ENCODE measurements at places on chromosomes 7 and 10.

GRCh38 chr7:148856891-148857290, 27.2 kb downstream of the EZH2 start:
- no peak for DNase-seq

DNA sequence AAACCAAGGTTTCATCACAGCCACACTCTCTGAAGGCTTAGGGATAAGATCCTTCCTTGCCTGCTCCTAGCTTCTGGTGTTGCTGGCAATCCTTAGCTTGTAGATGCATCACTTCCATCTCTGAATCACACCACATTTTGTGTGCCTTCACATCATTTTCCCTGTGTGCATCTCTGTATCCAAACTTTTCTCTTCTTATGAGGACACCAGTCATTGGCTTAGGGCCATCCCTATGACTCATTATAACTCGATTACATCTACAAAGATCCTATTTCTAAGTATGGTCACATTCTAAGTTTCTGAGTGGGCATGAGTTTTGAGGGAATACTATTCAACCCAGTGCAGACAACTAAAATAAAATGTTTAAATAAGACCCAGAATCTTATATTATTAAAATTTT, 121.7 kb downstream of the C7orf25 start:
- DNase-seq = no peak

- DNase-seq = no peak
Observed at GRCh38 chr7:30185496-30185895, 50.7 kb downstream of the MTURN start.

GRCh38 chr10:58806970-58807628, 294.4 kb downstream of the BICC1 start:
- DNase-seq = no peak

DNA sequence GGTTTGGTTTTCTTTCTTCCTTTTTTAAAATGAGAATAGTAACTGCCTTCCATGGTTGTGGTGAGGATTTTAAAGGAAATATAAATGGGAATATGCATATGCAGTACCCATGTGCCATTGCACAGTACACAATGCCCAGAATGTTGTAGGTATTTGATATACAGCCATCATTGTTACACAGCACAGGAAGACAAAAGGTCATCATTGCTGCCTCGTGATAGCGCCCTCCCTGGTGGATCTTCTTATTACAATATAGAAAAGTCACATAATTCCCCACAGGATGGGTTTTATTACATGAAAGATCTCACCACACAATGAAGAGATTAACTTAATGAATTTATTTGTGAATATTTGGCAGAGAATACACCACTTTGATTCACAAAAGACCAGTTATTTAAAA, 76.5 kb downstream of the PPP1R17 start:
- DNase-seq = no peak

DNA sequence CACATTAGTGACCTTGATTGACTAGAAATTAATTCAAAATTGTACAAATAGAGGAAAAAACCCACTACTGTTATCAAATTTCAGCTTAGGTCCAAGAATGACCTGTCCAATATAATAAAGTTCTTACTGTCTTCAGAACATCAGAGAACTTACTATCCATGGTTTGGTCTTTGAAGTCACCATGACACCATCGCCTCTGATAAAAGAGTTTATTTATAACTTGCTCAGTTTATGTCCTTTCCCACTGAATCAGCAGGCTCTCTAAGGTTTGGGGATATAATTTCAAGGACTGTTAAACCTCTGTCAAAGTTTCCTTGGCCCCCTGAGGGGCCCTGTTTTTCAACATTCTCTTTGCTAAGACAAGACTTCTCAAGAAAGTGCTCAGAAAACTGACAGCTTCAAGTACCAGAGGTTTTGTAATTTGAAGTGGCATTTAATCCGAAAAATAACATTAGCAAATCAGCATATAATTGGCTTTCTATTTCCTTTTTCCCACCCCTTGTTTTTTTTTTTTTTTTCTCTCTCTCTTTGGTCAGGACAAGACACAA, 191.7 kb upstream of the FERD3L start:
- no peak for DNase-seq

GRCh38 chr7:7642081-7642480, 1.5 kb downstream of the UMAD1 start:
- no peak for DNase-seq

DNA sequence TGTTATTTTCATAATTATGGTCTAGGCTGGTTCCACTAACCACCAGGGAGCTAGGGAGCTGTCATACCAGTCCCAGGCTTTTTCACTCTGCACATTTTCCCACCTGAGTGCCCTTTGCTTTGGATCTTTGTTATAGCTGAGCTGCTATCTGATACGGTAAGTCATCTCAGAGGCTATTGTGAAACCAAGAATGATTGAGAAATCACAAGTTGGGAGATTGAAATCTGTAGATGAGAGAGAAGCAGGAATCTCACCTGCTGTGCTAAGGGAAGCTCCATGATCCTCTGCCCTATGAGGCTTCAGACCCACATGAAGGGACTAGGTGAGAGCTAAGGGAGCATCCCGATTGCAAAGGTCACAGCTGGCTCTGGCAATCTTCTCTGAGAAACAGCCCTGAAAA, 307.8 kb downstream of the REEP3 start:
- no peak for DNase-seq

GRCh38 chr10:128645486-128645885, 519.3 kb upstream of the MKI67 start:
- DNase-seq = no peak

DNA sequence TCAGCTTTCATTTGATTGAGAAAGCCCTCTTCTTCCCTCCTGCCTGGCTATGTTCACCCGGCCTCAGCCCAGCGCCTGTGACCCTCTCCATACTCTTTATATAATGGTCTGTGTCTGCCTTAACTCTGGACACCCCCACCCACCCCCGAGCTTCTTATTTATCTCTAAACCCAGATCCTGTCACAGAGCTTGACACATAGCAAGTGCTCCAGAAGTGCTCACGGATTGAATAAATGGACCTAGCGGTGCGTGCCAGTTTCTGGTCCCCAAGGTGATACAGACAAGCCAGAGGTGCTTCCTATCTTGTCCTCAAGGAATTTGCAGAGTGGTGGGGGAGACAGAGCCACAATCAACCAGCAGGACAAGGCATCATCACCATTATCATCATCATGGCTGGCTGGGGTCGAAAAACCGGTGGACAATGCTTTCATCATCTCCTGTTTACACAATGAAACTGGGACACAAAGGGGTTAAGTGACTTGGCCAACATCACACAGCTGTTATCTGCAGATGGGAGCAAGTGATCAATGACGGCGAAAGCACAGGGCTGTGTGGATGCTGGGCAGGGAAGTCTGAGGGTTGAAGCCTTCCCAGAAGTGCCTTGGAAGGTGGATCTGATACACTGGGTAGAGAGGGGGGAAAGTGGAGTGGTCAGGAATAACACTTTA, 2.2 kb upstream of the LOXL4 start:
- DNase-seq = no peak

DNA sequence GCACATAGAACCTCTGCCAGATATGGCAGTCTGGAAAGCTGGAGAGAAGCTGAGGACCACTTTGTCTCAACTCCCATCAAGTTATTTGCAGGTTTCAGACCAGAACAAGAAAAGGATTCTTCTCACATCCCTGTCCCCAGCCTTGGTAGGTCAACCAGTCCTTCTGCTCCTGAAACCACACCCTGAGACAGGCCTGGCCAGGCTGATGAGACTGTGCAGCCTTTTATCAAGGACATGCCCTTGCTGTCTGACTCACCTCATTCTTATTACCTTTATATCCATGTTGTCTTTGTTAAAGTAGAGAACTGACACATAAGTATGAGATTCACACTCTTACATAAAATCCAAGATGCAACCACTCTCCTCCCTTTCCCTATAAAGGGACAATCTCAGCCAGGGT, 354.9 kb downstream of the PLXNA4 start:
- no peak for DNase-seq
